H1 (cell line): ENCODE measurements at places on chromosomes 11 and 22. TPM values are rescaled to one million over a fixed set of nuclear protein-coding genes. Genes with fewer than 3 reads are reported as not detected.

Gene TEX12
- total RNA-seq, result not detected in 2 replicates

DNA sequence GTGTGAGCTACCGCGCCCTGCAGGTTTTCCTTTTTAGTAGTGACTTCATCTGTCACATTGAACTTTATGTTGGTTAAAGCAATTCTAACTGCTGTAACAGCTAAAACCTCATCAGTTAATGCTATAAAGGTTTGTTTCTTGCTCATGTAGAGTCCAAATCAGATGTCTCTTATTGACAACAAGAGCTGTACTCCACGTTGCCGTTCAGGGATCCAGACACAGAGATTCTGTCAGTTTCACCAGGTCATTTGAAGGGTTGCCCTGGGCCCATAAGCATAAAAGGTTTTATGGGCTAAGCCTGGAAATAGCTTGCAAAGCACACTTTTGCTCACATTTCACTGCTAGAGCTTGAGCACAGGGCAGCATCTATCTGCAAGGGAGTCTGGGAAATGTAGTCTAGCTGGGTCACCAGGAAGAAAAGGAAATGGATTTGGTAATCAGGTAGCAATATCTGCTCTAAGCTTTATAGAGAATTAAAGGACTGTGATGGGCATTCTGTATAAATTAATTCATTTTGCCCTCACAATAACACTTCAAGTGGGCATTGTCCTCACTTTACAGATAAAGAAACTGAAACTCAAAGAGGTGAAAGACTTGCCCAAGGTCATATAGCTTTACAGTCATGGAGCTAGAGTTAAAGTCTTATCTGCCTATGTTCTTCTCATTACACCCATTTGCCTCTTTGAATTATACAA, 25.2 kb upstream of the PTPRJ start:
- no peak for DNase-seq

- no peak for DNase-seq
Measured at GRCh38 chr11:99325847-99326246, 305.1 kb downstream of the CNTN5 start.

Gene SLC16A8
- total RNA-seq, result not detected in 2 replicates

DNA sequence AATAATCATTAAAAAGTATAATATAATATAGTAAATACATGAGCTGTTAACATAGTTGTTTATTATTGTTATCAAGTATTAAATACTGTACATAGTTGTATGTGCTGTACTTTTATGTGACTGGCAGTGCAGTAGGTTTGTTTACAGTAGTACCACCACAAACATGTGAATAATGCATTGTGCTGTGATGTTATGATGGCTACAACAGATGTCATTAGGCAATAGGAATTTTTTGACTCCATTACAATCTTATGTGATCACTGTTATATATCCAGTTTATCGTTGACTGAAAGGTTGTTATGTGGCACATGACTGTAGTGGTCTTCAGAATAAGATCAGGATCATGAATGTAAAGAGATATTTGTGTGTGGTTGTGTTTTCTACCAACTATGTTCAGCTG, 577.8 kb downstream of the JRKL start:
- DNase-seq, result no peak

Gene AASDHPPT
- total RNA-seq, result 41.1 and 42.2 TPM in 2 replicates

- no peak for DNase-seq
Measured at GRCh38 chr11:10164621-10165020, 129.4 kb downstream of the SBF2 start.

- DNase-seq, result no peak
Measured at GRCh38 chr11:947744-948143, 22.1 kb downstream of the AP2A2 start.

Gene OR51B2
- total RNA-seq, result not detected in 2 replicates

DNA sequence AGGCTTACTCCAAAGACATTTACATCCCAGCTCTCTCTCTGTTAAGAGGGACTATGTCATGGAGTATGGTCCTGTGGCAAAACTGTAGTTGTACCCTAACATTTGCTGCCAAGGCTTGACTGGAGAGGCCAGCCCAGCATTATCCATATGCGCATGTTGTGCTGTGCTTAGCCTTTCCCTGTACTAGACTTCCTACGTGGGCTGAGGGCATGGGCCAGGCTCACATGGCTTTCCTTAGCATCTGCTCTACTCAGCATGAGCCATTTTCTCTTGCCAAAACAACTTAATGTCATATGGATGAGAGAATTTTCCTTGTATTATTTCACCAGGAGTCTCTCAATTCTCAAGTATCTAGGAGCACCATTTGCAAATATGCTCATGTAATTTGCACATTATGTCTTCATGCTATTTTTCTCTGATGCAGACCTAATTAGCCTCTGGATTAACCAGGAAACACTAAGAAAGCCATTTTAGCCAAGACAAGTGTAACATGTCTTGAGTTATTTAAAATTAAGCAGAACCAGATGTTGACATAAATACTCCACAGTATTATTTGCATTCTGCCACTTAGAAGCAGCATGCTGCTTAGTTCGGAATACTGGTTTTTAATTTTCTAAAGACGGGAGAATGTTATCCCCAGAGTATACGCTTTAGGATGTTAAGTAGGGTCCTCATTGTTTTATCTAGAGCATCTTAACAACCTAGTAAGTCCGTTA, 71.7 kb upstream of the FAR1 start:
- no peak for DNase-seq

Gene OR5B21
- total RNA-seq, result not detected in 2 replicates

Gene GUCY1A2
- total RNA-seq, result 1.6 and 1.9 TPM in 2 replicates

DNA sequence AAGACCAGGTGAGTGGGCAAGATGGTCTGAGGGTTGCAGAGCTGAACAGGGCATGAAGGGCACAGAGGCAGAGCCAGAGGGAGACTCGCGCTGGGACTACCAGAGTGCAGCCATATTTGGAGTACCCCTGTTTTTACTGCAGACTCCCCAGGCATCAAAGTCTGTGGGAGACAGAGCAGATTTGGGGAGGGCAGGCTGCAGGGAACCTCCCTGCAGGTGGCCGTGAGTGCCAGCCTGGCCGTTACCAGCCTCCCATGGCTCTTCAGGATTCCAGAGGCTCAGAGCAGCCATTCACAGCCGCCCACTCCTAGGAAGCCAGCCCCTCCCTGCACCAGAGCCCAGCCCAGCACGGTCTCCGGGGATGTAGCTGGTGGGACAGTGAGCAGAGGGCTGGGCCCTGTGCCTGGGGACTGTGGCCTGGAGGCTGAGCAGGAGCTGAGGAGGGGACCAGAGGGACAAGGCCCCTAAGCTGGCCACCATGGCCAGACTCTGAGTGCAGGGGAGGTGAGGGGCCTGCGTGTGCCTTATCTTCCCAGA, at the start of gene SEPTIN3:
Gene SEPTIN3 (plus strand): TSS at position 334 of the 537 bp plus-strand sequence. CDS start 2,050 bp downstream, outside the sequence.
- DNase-seq, result no peak

GRCh38 chr11:129640671-129641070, 175.0 kb upstream of the TMEM45B start:
- no peak for DNase-seq

Gene DLG2
- 14.3 and 17.0 TPM in 2 replicates for total RNA-seq

Gene ACR
- 0.56 TPM in 1 of 2 replicates, not detected in the other for total RNA-seq

GRCh38 chr11:117199053-117199915, at the start of gene TAGLN:
Gene TAGLN (plus strand): TSS chr11:117199370. CDS start chr11:117203014, 3,644 bp downstream.
- DNase-seq, result peak; percentile 86

- DNase-seq, result peak; percentile 95
Measured at GRCh38 chr11:17544181-17544622, at the start of gene USH1C. Gene USH1C (minus strand): TSS chr11:17544416. CDS start chr11:17544307, 109 bp downstream.

DNA sequence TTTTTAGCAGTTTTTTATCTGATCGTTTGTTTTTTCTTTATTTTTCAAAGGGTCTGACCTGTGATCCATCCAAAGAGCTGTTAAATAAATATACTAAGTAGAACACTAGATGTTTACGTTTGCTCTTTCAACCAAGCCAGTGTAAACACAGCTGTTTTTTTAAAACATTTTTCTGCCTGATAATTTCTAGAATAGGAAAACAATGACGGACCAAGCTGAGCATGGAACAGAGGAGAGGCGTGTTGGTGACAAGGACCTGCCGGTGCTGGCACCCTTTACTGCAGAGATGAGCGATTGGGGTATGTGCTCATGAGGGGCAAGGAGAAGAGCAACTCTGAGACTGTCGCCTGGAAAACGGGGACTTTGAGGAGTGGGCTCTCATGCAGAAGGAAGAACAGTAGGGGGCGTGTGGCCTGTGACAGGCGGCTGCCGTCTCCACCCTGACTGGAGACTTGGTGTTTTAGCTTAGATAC, 28.6 kb upstream of the PANX2 start:
- no peak for DNase-seq

Gene RFPL3
- 0.24 TPM in 1 of 2 replicates, not detected in the other for total RNA-seq

DNA sequence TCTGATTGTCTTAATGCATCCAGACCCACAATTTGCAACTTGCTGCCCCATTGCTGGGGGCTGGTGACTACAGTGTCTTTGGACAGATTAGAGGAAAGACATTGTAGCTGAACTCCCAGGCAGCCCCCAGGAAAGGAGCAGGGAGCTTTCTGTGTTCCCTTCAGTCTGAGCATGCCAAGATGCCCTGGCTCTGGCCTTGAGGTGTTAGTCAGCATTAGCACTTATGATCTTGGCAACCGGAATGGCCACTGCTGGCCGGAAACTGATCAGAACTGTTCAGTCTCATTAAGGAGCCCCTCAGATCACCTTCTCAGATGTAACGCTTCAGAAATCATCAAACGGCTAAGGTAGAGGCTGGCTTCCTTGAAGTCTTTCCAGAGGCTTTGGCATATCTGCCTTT, 195.2 kb downstream of the NAV2 start:
- no peak for DNase-seq

Gene SCGB2A2
- not detected in 2 replicates for total RNA-seq

Gene SPON1
- 4.3 and 5.4 TPM in 2 replicates for total RNA-seq

GRCh38 chr11:27277843-27278242, 85.2 kb downstream of the CCDC34 start:
- no peak for DNase-seq

- DNase-seq, result no peak
Measured at GRCh38 chr22:37285937-37286336, 3.6 kb downstream of the CYTH4 start.

DNA sequence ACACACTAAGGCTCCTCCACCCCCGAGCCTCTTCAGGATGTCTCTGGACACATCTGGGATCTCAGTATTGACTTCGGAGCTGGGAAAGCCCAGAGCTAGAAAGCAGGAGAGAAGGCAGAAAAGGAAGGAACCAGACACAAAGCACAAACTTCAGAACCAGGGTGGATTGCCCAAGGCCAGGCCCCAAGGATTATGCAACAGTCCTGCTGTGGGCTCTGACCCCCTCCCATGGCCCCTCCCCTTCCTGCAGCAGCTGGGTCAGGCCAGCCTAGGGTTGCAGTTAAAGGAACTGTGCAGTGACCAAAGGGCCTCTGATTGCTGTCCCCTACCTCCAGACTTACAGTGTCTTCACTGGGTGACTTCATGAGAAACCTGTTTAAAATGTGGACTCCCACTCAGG, 5.3 kb downstream of the KCNE3 start:
- DNase-seq, result no peak

GRCh38 chr11:18798799-18799469, 7.3 kb upstream of the PTPN5 start:
- no peak for DNase-seq

GRCh38 chr11:48081151-48082010, 101.0 kb downstream of the PTPRJ start:
- no peak for DNase-seq

- DNase-seq, result no peak
Measured at GRCh38 chr22:41979423-41980250, 10.4 kb downstream of the SEPTIN3 start.

DNA sequence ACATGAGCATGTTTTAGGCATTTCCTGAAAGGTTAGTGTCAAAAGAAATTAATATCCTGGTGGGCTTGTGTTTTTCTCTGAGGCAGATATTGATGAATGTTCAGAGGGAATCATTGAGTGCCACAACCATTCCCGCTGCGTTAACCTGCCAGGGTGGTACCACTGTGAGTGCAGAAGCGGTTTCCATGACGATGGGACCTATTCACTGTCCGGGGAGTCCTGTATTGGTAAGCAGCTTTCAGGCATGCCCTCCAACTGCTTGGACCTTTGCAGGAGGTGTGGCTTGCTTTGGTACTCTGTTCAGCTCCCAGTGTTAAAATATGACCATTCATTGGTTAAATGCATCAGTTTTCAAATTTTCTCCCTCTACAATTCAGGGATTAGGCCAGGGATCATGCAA, 658.6 kb upstream of the ANO5 start:
- DNase-seq, result no peak

GRCh38 chr11:92886243-92886905, 83.1 kb upstream of the MTNR1B start:
- peak; percentile 62 for DNase-seq

- DNase-seq, result no peak
Measured at GRCh38 chr11:69472541-69473275, 8.8 kb upstream of the LINC01488 start.

GRCh38 chr11:8293171-8293570, 29.5 kb upstream of the LMO1 start:
- peak; percentile 35 for DNase-seq

DNA sequence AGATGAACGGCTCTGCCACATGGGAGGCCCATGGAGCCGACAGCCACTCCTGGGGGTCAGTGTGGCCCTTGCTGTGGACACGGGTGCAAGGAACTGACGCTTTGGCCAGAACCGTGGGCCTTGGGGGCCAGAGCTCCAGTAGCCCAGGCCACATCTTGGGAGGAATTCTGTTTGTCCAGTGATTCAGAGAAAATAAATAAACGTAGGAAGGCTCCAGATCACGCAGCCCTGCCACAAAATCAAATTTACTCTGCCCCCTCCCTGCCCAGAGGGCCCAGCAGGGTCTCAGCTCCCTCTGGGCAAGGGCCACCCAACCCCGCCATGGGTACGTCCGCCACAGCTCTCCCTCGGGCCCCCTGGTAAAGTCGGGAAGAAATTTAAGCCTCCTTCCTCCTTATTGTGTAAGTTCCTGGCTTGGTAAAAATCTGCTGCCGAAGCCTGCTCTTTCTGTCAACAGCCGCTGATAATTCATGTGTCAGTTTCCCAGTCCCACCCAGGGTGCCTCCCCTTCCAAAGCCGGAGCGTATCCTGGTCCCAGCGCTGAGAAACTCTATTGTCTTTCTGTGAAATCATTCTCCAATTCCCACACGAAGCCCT, 6.9 kb upstream of the MUC5AC start:
- DNase-seq, result no peak
